ENCODE measurements at places on chromosomes 5 and 9. TPM values are rescaled to one million over a fixed set of nuclear protein-coding genes. Genes with fewer than 3 reads are reported as not detected.

Gene SLCO6A1
- not detected for total RNA-seq

Gene TAS2R1
- not detected for total RNA-seq

Gene C6
- not detected for total RNA-seq

Gene HTR1A
- total RNA-seq: not detected

Gene ARHGAP26
- total RNA-seq: 53.6 TPM

Gene VLDLR
- total RNA-seq: 0.31 TPM

Gene GFI1B
- 13.6 TPM for total RNA-seq

Gene MAPK9
- total RNA-seq: 36.0 TPM

Gene SHISAL2B
- not detected for total RNA-seq

Gene REEP5
- 13.1 TPM for total RNA-seq
